ENCODE measurements at places on chromosomes 1 and 21.

DNA sequence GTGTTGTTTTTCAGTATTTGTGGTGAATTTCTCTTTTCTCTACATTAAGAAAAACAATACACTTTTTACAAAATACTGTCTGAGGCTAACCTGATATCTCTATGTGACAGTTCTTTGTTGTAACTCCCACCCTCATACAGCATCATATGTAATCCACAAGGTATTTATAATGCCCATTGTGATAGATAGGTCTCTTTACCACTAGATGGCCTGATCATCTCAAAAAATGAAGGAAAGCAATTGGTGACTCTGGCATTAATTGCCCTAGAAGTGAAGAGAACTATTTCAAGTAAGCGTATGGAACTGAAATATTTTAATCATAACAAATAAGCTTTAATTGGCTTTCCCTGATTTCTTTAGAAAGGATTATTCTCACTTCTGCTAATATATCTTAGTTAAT is 36.2 kb upstream of the HFM1 start:
- peak; percentile 15 for DNase-seq

GRCh38 chr1:23417570-23417969 is 7.0 kb downstream of the TCEA3 start:
- DNase-seq, result no peak

GRCh38 chr1:201171063-201172036 is 17.1 kb upstream of the TMEM9 start:
- peak; percentile 48 for DNase-seq

DNA sequence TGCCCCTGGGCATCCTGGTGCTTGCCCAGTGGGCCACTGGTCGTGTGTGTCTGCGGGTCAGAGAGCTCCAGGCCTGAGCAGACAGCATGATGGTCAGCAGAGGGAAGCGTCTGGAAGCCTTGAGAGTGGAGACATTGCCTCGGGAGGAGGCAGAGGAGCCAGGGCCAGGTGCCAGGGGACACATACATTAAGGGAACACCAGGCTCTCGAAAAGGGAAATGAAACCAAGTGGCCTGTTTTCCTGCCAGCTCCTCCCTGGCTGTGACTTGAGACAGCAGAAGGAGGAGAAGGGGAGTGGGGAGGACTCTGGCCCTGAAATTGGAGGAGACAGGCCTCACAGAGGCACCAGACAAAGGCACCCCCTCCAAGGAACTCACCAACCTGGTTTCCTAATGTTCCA is 62.4 kb upstream of the LRP8 start:
- DNase-seq, result peak; percentile 30

GRCh38 chr1:14896381-14897079 is 257.0 kb upstream of the TMEM51 start:
- DNase-seq, result no peak

GRCh38 chr1:227887697-227888403 is 59.9 kb downstream of the WNT9A start:
- DNase-seq, result no peak

- no peak for DNase-seq
Measured at GRCh38 chr1:88708011-88708410, 23.9 kb downstream of the PKN2 start.

GRCh38 chr1:60129911-60130310 is 56.3 kb upstream of the C1orf87 start:
- no peak for DNase-seq

DNA sequence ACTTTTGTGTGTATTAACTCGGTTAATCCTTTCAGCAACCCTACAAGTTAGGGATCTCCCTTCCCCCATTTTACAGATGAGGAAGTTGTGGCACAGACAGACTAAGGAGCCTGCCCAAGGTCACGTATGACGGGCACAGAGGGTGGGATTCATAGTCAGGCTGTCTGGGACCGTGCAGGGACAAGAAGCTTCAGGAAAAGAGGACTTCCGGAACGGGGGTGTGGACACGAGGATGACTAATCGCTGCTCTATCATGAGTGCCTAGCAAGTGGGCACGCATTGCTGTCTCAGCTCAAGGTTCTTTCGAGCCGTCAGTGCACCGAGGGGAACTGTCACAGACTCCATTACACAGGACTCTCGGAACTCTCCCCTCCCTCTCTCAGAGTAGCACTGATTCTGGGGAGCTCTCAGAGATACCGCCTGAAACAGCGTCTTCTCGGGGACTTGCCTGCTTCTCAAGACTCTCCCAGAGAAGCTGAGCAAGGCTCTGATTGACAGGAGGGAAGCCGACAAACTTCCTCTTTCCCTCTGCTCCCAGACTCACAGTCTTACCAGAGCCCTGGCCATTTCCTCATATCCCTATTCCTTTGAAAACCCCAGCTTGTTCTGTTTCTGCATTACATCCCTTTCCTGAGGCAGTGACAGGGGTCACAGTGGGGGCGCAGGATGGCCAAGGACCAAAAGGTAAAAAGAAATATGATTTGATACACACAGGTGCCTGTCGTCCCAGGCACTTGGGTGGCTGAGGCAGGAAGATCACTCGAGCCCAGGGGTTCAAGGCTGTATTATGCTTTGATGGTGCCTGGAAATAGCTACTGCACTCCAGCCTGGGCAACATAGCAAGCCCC is 14.4 kb downstream of the FHAD1 start:
- DNase-seq, result peak; percentile 50

DNA sequence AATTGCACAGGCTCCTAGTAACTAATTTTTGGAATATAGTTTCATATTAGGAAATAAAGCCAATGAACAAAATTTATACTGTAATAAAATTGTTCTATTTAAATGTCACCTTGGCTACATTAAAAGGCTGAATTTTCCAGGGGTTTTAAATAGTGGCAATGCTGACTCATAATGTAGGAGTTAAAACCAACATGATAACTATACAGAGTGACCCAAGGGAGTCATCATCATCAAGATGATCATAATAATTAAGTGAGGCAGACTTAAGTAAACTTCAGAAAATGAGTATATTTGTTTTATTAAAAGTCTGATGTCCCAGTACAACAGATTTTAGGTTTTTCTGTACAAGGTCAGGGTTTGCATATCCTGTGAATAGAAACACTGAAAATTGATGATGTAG is 183.4 kb downstream of the PLPPR4 start:
- no peak for DNase-seq

DNA sequence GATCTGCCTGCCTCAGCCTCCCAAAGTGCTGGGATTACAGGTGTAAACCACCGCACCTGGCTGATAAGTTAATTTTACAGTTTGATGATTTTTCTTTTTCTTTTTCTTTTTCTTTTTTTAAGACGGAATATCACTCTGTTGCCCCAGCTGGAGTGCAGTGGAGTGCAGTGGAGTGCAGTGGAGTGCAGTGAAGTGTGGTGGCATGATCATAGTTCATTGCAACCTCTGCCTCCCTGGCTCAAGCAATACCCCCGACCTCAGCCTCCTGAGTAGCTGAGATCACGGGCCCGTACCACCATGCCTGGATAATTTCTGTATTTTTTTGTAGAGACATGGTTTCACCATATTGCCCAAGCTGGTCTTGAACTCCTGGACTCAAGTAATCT is 84.4 kb upstream of the CXADR start:
- DNase-seq, result peak; percentile 79

DNA sequence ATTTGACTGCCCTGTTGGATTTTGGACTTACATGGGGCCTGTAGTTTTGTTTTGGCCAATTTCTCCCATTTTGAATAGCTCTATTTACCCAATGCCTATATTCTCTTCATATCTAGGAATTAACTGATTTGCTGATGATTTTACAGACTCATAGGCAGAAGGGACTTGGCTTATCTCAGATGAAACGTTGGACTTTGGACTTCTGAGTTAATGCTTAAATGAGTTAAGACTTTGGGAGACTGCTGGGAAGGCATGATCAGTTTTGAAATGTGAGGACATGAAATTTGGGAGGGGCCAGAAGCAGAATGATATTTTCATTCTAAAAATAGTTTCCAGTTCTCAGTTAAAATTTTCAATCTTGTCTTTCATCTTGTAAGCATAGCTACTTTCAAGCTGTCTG is 222.3 kb downstream of the COP1 start:
- no peak for DNase-seq

GRCh38 chr1:29234471-29234870 is 1.9 kb upstream of the PTPRU start:
- DNase-seq, result no peak

- peak; percentile 24 for DNase-seq
Measured at GRCh38 chr21:28336314-28336713, 656.4 kb downstream of the LTN1 start.

- no peak for DNase-seq
Measured at GRCh38 chr1:61808968-61809367, 66.7 kb downstream of the PATJ start.

- no peak for DNase-seq
Measured at GRCh38 chr21:26159869-26160268, 10.7 kb downstream of the APP start.

DNA sequence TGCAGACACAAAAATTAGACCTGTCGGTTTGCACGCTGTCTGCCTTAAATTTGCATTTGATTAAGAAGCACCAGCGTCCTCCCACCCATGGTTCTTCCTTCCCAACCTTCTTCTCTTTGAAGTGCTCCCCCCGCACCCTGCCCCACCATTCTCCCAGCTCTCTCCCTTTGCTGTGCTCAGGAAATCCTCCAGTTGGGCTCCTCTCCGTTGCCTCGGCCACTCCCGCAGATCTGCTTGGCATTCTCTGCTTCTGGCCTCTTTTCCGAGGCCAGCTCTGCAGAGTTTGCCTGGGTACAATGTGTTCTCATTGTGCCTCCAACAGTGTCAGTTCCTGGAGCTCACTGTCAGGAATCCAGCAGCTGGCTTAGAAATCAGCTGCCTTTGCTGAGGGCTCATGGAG is 126.1 kb downstream of the NAV1 start:
- no peak for DNase-seq

DNA sequence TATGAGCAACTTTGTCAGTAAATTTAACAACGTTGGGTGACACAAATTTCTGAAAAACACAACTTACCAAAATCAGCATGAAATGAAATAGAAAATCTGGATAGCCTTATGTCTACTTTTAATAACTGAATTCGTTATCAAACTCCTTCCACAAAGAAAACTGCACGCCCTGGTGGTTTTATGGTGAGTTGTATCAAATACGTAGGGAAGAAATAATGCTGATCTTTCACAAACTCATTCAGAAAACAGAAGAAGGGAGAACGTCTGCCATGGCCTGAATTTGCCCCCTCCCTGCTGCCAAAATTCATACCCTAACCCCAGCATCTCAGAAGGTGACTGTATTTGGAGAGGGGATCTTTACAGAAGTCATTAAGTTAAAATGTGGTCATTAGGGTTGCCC is 50.0 kb upstream of the COL18A1 start:
- no peak for DNase-seq

DNA sequence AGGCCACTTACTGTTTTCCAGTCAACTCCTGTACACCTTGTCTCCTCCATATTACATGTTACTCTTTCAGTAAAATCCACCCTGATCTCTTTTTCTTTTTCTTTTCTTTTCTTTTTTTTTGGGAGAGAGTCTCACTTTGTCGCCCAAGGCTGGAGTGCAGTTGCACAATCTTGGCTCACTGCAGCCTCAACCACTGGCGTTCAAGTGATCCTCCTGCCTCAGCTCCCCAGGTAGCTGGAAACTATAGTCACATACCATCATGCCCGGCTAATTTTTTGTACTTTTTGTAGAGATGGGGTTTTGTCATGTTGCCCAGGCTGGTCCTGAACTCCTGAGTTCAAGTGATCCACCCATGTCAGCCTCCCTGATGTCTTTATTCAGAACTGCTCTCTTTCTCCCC is 57.8 kb downstream of the CYYR1 start:
- no peak for DNase-seq

- DNase-seq, result no peak
Measured at GRCh38 chr1:3087049-3087448, 18.0 kb downstream of the PRDM16 start.

GRCh38 chr1:243968413-243968812 is 82.7 kb upstream of the ZBTB18 start:
- no peak for DNase-seq

DNA sequence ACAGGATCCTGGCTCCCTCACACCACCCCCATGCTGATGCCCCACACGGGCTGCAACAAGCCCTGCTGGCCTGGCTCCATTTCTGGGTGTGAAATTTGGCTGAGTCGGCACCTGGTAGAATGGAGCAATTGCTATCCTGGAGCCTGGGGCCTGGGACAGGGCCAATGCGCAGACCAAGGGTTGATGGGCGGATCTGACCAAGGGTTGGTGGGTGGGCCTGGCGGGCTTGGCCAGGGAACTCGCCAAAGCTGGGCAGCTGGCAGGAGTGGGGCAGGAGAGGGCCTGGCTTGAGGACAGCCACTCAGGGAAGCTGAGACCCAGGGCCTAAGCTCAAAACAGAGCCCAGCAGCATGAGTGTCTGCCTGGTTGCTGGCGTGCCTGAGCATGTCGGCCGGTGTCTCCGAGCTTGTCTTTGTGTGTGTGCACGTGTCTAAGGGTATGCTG is 70.9 kb upstream of the POU3F1 start:
- no peak for DNase-seq

DNA sequence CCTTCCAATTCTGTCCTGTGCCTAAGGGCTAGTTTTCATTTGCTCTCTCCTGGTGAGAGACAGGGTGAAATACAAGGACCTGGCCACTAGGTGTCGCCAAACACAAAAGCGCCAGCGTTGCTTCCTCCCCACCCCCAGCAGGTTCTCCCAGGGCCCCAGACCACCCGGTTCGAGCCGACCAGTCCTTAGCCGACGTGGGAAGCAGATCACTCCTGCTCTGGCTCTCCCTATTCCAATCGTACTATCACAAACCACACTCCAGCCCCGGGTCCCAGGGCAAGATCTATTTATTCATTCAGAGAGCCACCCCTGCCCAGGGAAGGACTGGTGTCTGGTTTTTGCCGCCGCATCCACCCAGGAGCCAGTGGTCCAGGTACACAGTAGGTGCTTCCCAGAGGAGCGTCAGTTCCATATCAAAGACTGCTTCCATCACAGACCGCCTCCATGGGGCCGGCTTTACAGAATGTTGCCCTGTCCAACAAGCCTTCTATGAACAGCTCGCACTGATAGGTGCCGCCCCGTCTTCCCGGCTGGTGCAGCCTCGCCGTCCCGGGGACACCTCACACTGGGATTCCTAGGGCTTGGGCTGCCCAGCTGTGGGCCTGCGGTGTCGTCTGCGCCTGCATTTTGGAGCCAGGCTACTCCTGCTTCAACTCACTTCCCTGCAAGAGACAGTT is 35.0 kb downstream of the CTNNBIP1 start:
- DNase-seq, result peak; percentile 84

DNA sequence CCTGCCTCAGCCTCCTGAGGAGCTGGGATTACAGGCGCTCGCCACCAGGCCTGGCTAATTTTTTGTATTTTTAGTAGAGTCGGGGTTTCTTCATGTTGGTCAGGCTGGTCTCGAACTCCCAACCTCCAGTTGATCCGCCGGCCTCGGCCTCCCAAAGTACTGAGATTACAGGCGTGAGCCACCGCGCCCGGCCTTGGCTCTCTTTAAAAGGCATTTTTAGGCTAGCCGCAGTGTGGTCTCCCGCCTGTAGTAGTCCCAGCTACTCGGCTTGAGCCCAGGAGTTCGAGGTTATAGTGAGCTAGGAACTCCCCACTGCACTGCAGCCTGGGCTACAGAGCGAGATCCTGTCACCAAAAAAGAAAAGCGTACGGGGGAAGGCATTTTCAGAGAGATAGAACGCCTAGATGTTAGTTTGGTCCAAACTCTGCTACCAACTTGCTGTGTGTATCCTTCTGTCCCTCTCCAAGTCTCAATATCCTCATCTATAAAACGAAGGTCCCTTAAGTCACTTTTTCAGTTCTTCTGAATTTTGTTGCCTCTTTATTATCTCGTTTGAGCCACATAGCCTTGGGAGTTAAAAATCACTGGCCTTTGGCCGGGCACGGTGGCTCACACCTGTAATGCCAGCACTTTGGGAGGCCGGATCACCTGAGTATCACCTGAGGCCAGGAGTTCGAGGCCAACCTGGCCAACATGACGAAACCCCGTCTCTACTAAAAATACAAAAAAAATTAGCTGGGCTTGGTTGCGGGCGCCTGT is 734 bp downstream of the MED18 start:
- peak; percentile 65 for DNase-seq

- DNase-seq, result peak; percentile 88
Measured at GRCh38 chr1:206631085-206631509, 4.2 kb upstream of the DYRK3 start.
